ENCODE measurements at places on chromosomes 12 and 14.

GRCh38 chr12:107126796-107127481 lies 33.6 kb upstream of the CRY1 start:
- DNase-seq = no peak

- no peak for DNase-seq
These were observed 294.2 kb downstream of the MED13L start for GRCh38 chr12:115983226-115983798.

DNA sequence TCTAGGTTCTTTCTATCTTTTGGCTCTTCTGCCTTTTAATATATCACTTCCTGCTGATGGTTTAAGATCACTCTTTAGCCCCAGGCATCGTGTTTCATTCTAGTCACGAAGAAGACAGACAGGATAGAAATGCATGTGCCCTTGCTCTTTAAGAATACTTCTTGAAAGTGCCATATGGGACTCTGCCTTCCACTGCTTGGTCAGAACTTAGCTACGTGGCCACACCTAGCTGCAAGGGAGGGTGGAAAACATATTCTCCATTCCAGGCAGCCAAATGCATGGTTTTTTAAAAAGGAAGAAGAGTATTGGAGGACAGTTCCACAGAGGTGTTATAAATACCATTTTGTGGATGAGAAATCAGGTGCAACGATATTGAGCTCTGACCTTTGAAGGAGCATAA lies 143.3 kb downstream of the KLRB1 start:
- DNase-seq = no peak

GRCh38 chr12:124354400-124354799 lies 59.5 kb downstream of the RFLNA start:
- no peak for DNase-seq

DNA sequence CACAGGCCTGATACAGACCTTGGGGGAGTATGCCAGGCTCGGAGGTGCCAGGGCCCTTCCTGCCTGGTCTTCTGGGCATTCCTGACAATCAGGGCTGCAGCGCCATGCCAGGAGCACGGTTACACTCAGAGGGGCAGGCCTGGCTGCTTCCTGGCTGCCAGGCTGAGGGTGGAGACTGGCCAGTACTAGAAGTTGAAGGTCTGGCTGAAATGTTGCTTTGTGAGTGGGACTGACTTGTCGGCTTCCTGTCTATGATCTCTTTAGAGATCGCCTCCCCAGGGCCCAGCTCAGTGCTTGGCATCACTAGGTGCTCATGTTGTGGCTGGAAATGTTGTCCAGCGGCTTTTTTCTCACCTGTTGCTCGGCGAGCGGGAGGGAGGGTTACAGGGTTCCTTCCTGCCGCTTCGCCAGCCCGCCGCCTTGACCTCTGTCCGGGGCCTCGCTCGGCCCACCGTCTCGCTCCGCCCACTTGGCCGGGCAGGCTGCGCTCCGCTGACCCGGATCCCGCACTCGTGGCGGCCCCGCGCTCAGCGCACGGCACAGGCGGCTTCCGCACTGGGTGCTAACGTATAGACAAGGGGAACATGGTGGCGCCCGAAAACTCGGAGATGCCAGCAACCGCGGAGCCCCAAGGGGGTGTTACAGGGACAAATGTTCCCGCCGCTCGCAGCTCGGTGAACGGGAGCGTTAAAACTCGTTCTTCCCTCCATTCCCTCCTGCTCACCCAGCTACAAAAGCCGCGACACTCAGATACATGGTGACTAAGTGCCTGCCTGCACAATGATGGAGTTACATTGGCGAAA lies 32.6 kb downstream of the PAPLN start:
- no peak for DNase-seq
